D721Med (cell line): ENCODE measurements at places on chromosomes 2 and 18.

DNA sequence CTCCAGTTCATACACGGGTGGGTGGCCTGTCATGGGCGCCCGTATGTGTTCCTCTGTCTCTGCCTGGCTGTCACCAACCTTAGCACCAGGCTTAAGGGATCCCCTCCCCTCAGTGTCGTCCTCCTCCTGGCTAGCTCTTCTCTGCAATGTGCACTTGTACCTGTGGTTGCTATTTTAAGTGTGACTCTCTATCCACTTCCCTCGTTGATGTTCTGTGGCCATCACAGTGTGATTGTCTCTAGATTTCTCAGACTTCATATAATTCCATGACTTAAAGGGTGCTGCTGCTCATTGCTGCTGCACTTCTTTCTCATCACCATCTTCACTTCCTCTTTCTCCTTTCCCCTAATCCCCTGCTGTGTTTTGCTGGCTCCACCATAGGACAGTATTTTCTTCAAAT, 143.4 kb downstream of the EML6 start:
- DNase-seq, result no peak

DNA sequence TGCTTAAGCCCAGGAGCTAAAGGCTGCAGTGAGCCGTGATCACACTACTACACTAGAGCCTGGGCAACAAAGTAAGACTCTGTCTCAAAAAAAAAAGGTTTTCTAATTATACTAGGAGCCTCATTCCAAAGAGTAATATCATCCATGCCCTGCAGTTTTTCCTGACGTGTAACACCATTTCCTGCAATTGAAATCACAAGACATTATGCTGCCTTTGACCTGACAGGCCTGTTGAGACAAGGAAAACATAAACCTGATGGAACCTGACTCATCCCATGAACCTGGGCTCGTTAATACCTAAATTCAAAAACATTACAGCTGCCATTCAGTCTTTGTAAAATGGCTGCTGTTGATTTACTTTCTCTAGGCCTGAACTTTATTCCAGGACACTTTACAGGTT, 58.7 kb upstream of the PEX13 start:
- no peak for DNase-seq

DNA sequence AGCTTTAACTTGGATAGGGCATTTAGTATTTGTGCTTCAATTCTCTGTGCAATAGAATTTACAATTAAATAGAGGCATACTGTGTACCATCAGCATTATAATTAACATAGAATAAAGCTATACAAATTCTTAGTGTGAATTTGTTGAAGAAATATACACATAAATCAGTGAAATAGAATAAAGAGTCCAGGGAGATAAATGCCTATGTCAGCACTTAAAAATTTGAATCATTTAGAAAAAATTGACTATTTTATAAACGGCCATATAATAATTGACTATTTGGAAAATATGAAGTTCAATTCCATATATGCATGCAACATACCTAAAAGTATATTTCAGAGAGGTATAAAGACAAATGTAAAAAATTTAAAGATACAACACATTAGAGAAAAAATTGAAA, 348.7 kb downstream of the NR4A2 start:
- DNase-seq, result no peak

DNA sequence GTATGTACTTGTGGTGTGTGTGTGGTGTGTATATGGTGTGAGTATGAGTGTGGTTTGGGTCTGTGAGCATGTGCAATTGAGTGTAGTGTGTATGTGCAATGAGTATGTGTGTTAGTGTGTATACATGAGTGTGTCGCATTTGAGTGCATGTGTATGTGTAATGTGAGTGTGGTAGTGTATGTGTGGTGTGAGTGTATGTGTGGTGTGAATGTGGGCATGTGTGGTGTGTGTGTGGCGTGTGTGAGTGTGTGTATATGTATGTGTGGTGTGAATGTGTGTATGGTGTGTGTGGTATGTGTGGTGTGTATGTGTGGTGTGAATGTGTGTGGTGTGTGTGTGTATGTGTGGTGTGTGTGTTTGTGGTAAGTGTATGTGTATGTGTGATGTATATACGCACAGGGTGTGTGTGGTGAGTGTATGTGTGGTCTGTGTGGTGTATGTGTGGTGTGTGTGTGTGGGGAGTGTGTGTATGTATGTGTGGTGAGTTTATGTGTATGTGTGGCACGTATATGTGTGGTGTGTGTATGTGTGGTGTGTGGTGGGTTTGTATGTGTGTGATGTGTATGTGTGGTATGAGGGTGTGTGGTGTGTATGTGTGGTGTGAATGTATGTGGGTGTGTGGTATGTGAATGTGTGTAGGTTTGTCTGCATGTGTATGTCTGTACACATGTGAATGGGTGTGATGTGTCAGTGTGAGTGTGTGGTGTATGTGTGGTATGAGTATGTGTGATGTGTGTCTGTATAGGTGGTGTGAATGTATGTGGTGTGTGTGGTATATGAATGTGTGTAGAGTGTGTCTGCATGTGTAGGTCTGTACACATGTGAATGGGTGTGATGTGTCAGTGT, 123.4 kb downstream of the DOCK10 start:
- DNase-seq, result no peak

GRCh38 chr2:236762628-236763027, 193.0 kb downstream of the ACKR3 start:
- no peak for DNase-seq

DNA sequence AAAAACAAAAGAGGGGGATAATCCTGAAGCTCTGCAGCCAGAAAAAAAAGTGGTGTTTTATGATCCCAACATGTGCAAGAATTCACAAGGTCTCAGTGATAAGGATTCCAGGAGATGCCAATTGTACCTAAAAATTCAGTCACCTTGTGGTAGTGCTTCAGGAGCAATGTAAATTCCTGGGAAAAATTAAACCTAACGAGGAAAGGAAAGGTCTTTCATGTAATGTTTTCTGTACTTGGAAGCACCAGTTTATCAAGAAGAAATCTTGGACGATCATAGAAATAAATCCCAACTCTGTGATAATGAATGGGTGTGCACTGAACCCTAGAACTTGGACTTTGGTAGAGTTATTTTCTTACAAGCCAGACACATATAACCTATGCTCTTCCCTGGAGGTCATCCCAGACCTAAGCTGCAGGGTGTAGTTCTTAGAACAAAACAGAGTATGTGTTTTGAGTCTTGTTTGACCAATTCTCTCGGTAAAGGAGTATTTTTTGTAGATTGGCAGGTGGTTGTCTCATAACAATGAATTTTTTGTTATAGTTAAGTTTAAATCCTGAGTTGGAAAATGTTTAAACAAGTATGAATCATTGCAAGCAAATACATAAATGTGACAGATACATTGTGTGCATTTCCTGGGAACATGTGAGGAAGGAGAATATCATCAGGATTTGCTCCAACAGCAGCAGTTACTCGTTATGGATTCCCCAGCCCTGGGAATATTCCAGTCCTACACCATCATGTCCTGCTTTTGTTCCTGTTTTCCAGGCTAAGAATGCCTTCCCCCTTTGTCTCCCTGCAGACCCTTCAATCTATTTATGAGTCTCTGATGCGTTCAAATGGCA, 224.6 kb downstream of the NAPG start:
- no peak for DNase-seq

DNA sequence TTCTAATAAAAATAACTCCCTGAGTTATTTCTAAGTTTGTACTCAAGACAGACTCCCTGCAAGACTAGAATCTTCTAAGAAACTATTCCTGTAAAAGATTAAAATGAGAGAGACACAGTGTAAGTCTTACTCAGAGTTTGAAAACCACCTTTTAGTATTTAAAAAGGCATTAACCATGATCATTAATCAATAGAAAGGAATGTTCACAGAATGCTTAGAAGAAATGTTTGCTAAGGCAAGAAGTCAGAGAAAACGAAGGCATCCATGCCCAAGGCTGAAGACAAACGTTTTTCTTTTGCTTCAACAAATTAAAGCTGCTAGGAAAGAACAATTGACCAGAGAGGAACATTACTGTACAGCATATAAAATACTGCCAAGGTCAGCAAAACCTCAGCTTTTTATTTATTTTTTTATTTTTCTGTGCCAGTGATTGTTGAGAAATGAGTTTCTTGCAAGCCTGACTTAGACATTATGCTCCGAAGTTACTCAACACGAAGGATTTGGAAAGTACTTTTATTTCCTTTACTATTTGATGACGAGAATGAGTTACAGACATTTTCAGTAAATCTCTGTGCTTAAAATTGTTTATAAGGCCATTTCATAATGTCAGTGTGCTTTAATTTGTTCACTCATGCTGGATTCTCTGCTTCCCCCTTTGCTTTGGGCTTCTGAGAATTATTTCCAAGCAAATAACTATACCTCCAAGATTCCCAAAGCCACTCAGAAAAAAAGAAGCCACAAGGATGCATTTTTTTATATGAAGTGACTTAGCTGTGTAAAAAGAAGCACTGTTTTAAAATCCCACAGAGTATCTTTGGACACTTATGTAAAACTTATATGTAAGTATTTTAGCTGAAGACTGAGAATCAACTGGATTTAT, 20.5 kb downstream of the RND3 start:
- no peak for DNase-seq

GRCh38 chr2:143901185-143901842, 618.6 kb downstream of the ZEB2 start:
- DNase-seq, result no peak

GRCh38 chr2:235911125-235911524, 257.1 kb downstream of the GBX2 start:
- no peak for DNase-seq

DNA sequence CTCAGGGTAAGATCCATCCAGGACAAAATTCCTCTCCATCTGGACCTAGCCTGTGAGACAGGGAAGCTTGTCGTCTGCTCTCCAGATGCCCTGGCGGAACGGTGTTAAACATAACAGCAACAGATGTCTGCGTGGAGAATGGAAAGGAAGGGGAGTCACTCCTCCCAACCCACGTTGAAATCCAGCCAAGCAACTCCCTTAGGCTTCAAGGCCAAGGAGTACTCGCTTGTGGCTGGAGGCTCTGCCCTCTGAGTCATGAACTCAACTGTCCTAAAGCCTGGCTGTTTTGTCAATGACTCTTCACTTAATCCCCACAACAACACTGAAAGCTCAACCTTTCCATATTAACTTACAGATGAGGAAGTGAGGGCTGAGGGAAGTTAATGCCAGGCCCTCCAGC, 42.2 kb downstream of the TPO start:
- no peak for DNase-seq

DNA sequence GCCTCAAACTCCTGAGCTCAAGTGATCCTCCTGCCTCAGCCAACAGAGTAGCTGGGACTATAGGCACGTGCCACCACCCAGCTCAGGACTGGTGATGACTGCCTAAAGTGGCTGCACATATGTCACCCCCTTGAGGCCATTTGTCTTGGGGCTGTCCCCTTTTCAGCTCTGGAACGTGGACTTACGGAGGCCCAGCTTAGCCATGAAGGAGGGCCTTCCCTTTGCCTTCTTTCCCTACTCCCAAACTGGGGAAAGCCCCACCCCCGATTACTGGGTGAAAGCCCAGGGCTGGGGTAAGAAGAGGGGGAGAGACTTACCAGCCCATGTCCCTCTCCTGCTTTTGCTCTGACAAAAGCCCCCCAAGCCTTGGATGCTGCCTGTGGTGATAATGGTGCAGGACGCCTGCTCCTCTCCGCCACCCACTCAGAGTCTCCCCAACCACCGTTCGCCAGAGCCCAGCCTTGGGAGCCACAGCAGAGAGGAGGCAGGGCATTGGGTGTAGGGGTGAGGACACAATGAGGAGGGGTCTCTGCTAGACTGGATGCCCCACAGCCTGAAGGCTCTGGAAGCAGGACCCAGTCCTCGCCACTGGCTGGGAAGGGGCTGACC, 2.5 kb upstream of the DUSP2 start:
- DNase-seq, result no peak

- no peak for DNase-seq
These were observed 71.2 kb upstream of the SEC11C start for GRCh38 chr18:59068276-59069071.

DNA sequence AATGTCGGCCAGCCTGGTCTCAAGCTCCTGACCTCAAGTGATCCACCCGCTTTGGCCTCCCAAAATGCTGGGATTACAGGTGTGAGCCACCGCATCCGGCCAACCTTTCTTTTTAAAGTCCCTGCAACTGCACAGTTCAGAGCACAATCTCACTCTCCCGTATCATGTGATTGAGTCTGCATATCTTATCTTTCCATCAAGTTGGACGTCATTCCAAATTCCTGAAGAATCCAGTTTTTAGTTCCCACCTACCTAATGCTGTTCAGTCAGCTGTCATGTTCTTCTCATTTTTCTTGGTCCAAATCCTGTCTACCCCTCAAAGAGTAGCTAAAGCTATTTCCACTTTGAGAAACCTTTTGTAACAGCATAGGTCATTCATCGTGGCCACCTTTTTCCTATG, 110.8 kb upstream of the FBXO11 start:
- no peak for DNase-seq

GRCh38 chr18:61541673-61542072, 208.4 kb downstream of the CDH20 start:
- no peak for DNase-seq

DNA sequence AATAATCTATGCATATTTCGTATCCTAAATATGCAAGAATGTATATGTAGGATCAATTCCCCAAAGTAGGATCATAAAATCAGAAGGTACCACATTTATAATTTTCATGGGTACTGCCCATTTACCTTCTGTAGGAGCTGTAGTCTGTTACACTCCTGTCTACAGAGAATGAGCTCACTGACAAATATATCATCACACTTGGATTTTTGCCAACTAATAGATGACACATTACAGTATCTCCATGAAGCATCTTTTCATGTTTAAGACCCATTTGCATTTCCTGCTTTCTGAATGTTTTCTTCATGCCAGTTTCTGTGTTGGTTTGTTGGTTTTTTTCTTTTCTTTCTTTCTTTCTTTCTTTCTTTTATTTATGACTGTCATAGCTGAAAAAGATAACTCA, 70.9 kb upstream of the EML6 start:
- DNase-seq, result no peak

DNA sequence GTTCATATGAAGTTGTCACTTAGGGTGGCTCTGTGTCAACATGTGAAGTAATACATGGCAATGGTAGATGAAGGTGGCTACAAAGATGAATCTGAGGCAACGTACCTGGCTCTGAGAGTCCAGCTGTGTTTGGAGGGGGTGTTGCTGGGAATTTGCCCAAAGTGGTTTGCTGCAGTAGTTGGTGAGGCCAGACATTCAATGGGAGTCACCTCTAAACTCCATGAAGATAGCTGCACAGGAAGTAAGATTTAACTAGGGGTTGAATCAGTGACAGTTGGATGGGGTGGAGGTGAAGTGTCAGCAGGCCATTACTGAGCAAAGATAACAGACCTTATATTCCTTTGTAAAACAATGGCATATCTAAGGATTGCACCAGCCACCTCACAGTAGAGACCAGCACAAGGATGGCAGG, 71.8 kb downstream of the NUP35 start:
- no peak for DNase-seq

GRCh38 chr2:59250307-59250677, 1009.2 kb upstream of the FANCL start:
- no peak for DNase-seq

GRCh38 chr2:235505181-235505741, 11.4 kb downstream of the AGAP1 start:
- no peak for DNase-seq

DNA sequence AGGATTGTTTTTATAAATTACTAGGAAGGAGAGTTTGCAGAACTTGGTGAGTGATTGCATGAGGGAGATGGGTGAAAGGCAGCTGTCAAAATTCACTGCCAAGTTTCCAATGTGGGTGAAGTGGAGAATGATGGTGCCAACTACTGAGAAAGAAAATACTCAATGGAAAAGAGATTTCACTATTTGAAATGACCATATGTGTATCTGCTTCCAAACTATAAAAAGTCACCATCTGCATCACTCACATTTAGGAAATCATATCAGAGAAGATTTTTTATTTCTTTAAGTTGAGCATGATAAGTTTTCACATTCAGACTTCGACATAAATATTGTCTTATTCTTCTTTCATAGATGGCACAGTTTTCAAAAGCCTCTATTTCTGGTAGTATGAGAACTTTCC, 570.0 kb upstream of the DSEL start:
- no peak for DNase-seq
